ENCODE measurements at places on chromosomes 5 and 9.

DNA sequence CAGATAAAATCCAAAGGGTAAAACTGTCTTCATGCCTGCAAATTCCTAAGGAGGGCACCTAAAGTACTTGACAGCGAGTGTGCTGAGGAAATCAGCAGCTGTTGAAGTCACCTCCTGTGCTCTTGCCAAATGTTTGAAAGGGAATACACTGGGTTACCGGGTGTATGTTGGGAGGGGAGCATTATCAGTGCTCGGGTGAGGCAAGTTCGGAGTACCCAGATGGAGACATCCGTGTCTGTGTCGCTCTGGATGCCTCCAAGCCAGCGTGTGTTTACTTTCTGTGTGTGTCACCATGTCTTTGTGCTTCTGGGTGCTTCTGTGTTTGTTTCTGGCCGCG is 727 bp upstream of the ADRB2 start:
- peak; percentile 45 for DNase-seq

DNA sequence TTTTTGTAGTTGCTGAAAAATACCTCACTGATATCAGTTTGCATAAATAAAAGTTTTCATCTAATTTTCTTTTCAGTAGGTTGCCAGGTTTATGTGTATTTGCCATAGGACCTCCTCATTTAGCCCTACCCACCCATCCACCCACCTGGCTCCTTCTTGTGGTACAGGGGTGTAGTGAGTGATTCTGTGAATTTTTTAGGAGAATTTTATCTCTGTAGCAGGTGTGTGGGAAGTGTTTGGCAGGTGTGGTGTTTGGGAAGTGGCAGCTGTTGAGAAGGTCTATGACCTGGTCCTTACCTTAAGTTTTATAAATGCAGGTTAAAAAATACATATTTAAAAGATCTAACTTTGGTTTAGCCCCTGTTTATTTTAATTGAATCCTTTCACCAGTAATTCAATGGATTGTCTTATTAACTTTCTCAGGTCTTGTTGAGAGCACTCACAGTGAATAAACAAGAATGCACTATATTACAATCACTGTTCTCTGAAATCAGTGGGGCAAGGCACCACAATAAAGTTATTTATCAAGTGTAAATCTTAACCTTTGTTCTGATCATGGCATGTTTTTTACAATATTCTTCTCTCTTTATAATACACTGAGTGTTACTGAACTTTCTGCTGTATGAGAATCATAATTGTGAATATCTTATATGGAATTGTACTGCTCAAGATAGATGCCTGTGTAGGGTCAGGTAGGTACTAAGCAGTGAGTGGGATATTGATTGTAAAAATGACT is 189.1 kb downstream of the WDR70 start:
- no peak for DNase-seq

- no peak for DNase-seq
Measured at GRCh38 chr5:177142098-177142611, 8.6 kb downstream of the NSD1 start.

DNA sequence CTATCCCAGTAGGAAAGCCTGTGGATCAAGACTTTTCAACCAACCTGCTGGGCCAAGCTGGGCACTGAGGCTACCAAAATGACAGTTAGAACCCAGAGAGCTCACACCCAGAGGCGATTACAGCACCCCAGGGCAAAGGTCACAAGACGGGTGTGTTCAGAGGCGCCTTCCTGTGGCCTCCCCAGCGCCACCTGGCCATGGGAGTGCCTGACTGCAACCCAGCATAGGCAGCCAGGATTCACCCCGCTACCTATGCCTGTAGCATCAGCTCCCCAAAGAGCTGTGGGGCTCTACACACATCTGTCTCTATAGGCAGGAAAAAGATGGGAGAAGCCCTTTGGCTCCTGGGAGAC is 33.5 kb downstream of the PDGFRB start:
- DNase-seq, result peak; percentile 76

- DNase-seq, result no peak
Measured at GRCh38 chr5:137234973-137235943, 263.9 kb downstream of the SPOCK1 start.

- DNase-seq, result no peak
Measured at GRCh38 chr9:78697618-78698017, 400.7 kb downstream of the PSAT1 start.

DNA sequence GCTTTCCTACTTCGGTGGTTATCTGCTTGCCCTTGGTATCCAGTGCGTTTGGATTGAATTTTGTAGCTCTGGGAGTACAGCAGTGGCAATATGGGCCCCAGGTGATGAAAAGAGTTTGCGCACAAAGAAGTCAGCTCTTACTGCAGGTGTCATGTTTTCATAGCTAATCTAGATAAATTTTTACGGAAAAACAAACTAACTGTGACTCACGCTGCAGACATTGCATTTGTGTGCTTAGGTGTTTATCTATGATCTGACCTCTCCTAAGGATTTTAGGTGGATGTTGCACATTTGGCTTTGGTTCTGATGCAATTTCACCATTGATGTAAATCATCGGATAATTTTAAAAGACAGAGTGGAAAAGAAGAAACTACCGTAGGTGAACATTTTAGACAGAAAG is 92.1 kb downstream of the VCAN start:
- no peak for DNase-seq

- no peak for DNase-seq
Measured at GRCh38 chr5:73391441-73391881, 57.1 kb downstream of the FOXD1 start.

GRCh38 chr9:123361086-123361730 is 5.2 kb downstream of the CRB2 start:
- DNase-seq, result no peak

- no peak for DNase-seq
Measured at GRCh38 chr5:88805151-88805784, 77.7 kb downstream of the MEF2C start.

- DNase-seq, result no peak
Measured at GRCh38 chr5:79107020-79107796, 4.4 kb upstream of the BHMT start.

- DNase-seq, result no peak
Measured at GRCh38 chr9:132931178-132931735, 13.2 kb downstream of the TSC1 start.

DNA sequence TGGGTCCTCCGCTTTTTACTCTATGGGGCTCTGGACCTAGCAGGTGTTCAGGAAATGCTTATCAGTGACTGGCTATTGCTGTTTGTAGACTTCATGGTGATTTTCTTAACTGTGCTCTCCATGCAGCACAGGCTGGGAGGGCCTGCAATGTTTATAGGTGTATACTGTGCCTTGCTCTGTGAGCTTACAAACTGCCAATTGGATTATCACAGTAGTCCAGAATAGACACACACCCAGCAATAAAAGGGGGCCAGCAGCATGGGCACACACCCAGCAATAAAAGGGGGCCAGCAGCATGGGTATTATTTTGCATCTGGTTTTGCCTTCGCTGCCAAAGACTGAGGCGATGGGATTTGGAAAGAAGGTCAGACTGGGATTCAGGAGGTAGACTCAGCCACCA is 100.0 kb downstream of the CRB2 start:
- no peak for DNase-seq

DNA sequence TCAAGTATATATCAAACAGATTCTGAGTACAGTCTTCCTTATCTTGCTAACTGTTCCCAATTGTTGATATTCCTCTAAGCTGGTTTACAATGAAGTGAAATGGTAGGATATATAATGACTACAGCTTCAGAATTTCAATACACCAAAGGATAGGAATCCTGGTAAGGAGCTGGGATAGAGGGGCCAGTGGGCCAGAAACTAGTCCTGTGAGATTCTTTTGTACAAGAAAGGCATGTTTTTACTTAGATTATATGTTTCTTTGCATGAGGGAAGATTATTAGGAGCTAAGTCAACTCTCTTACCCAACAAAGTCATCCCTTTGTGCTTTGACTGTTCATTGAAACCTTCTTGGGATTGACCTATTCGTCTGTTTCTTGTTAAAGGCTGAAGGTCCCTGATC is 435.7 kb downstream of the PLK2 start:
- no peak for DNase-seq

GRCh38 chr5:154243736-154244135 is 53.2 kb downstream of the GALNT10 start:
- no peak for DNase-seq

DNA sequence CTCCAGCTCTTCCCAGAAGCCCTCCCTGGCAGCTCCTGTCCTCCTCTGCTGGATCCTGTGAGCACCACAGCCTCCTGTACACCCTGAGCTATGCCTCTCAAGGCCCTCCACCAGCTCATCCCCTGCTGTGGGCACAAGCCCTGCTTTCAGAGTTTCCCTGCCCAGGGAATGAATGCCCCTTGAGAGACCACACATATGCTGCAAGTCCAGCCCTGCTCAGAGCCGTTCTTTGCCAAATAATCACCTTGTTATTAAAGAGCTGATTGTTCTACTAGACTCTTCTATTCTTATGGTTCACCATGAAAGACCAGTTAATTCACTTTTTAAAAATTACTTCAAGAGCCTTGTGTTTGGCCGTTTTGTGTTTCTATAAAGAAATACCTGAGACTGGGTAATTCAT is 121.5 kb downstream of the MVB12B start:
- DNase-seq, result no peak

- DNase-seq, result no peak
Measured at GRCh38 chr5:136676685-136677084, 311.3 kb upstream of the TRPC7 start.

DNA sequence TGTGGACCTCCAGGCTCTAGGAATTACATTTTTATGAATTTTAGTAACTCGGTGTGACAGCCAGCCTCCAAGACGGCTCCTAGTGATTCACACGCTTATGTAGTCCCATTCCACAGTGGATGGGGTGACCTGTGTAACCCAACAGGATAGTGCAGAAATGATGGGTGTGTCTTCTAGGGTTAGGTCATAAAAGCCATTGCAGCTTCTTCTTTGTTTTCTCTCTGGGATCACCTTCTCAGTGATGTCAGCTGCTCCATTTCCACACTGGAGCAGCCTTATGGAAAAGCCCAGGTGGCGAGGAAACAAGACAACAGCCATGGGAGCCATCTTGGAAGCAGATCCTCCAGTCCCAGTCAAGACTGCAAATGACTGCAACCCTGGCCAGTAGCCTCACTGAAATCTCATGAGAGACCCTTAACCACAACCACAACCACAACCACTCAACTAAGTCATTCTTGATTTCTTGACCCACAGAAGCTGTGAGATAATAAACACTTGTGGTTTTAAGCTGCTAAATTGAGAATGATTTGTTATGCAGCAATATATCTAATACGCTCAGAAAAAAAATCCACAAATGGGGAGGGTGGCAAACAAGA is 5.1 kb upstream of the GNPDA1 start:
- no peak for DNase-seq

GRCh38 chr9:98854266-98854665 is 46.8 kb downstream of the GALNT12 start:
- no peak for DNase-seq

GRCh38 chr5:96597438-96598020 is 64.6 kb upstream of the CAST start:
- no peak for DNase-seq

DNA sequence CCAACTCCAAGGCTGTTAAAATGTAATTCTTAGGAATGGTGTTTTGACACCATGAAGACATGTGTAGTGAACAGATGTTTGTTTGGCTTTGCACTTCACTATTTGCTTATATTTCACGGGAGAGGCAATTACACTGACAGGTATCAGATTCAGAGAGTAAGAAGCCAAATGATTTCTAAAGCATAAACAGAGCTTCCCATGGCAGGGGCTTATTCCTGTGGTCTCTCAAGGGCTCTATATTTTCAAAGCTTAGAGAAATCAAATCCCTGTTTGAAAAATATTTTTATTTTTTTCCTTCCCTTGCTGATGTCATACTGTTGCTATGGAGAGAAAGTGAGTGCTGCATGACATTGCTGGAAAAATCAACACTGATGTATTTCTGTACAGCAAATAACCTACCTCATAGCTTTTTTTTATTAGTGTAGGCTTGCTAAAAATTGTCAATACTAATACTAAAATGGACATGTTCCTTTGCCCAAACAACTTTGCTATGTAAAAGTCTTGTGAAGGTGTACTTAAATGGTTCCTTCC is 161.4 kb downstream of the GIN1 start:
- DNase-seq, result no peak

GRCh38 chr9:105672711-105673234 is 10.5 kb downstream of the TAL2 start:
- DNase-seq, result no peak

GRCh38 chr5:177508837-177509236 is 789 bp downstream of the DOK3 start:
- no peak for DNase-seq

DNA sequence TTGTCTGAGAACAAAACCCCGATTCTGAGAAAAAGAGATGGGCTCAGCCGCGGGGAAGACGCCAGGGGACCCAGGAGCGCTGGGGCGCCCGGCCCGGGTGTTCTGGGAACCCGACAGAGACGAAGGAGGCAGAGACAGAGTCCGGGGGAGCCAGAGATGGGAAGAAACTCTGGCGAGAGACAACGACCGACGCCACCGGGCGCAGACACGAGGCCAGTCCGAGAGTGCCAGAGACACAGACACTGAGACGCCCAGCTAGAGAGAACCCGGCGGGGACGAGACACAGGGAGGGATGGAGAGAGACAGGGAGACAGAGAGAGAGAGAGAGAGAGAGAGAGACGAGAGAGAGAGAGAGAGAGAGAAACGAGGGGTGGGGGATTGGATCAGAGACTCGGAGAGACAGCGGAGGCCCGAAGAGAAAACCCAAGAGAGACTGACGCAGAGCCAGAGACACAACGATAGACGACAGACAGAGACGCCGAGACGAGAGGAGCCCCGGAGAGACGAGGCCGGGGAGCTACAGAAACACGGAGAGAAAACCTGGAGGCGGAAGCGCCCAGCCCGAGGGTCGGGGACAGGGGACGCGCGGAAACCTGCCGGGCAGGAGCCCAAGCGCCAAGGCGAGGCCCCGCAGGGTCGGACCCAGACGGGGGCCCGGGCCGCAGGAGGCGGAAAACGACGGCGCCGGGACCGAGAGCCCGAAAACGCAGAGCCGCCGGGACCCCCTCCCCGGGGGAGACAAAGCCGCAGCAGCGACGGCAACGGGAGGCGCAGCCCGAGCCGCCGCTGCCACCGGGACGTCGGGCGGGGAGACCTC is 3.3 kb downstream of the NR5A1 start:
- DNase-seq, result peak; percentile 52

GRCh38 chr9:134590240-134591081 is 51.1 kb upstream of the COL5A1 start:
- DNase-seq, result no peak

GRCh38 chr5:54520940-54521339 is 3.4 kb downstream of the SNX18 start:
- DNase-seq, result no peak
